ENCODE measurements at places on chromosomes 1 and 21. TPM values are rescaled to one million over a fixed set of nuclear protein-coding genes. Genes with fewer than 3 reads are reported as not detected.
A peak's percentile ranks its signal among the peaks of the same experiment; 100 is the strongest.

- no peak for DNase-seq
- H3K4me3 ChIP-seq = no peak overlapping the region
- H3K27ac ChIP-seq = no peak overlapping the region
- H3K4me1 ChIP-seq = no peaks in the 10 kb centered on the region
- peaks cover 8% of the 10 kb centered on the region for H3K36me3 ChIP-seq
These were observed 66.3 kb downstream of the RABGAP1L start for GRCh38 chr1:174225499-174226204.

DNA sequence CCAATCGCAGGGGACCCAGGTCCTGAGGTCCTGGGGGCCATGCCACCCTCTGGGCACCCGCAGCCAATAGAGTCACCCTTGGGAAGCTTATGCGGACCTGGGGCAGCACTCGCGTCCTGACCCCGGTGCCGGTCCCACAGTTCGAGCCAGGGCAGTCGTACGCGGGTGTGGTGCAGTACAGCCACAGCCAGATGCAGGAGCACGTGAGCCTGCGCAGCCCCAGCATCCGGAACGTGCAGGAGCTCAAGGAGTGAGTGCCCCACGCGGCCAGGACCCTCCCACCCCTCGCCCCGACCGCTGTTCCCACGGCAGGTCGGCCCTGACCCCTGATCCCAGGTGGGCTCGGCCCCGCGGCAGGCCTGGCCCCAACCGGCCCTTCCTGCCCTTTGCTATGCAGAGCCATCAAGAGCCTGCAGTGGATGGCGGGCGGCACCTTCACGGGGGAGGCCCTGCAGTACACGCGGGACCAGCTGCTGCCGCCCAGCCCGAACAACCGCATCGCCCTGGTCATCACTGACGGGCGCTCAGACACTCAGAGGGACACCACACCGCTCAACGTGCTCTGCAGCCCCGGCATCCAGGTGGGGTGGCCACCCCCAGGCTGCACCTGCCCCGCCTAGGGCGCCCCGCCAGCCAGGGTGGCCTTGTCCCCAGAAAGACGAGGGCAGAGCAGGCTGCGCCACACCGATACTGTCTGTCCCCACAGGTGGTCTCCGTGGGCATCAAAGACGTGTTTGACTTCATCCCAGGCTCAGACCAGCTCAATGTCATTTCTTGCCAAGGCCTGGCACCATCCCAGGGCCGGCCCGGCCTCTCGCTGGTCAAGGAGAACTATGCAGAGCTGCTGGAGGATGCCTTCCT is 20.5 kb downstream of the COL6A1 start:
- peaks cover 36% of the 10 kb centered on the region for H3K36me3 ChIP-seq
- no peak overlapping the region for H3K27ac ChIP-seq
- H3K27me3 ChIP-seq = no peaks in the 10 kb centered on the region
- DNase-seq = peak; percentile 45
- no peaks in the 10 kb centered on the region for H3K4me1 ChIP-seq
- no peak overlapping the region for H3K4me3 ChIP-seq

DNA sequence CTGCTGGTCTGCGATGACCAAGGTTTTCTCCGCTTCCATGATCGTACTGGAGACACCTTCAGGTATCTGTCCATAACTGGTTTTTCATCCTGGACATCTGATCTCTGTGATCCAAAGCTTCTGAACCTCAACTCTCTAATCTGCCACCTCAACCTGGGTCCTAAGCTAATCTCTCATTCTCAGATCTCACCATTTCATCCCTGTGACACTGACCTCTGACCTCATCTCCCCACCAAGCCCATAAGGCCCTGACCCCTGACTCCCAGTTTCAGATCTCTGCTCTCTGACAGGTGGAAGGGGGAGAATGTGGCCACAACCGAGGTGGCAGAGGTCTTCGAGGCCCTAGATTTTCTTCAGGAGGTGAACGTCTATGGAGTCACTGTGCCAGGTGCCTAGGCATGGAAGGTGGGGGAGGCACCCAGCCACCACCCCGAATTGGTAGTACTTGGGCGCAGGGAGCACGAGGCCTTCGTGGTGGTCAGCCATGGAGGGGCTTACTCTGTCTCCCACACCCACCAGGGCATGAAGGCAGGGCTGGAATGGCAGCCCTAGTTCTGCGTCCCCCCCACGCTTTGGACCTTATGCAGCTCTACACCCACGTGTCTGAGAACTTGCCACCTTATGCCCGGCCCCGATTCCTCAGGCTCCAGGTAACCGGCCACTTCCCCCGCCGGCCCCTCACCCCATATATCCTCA is 3.8 kb downstream of the SLC27A3 start:
- H3K36me3 ChIP-seq = peaks cover 6% of the 10 kb centered on the region
- H3K4me3 ChIP-seq = no peak overlapping the region
- DNase-seq = no peak
- H3K27me3 ChIP-seq = no peaks in the 10 kb centered on the region

GRCh38 chr1:27005648-27006496 is 6.8 kb downstream of the TENT5B start:
- H3K27ac ChIP-seq = peak overlapping the region; percentile 67
- peaks cover 9% of the 10 kb centered on the region for H3K36me3 ChIP-seq
- no peaks in the 10 kb centered on the region for H3K27me3 ChIP-seq

DNA sequence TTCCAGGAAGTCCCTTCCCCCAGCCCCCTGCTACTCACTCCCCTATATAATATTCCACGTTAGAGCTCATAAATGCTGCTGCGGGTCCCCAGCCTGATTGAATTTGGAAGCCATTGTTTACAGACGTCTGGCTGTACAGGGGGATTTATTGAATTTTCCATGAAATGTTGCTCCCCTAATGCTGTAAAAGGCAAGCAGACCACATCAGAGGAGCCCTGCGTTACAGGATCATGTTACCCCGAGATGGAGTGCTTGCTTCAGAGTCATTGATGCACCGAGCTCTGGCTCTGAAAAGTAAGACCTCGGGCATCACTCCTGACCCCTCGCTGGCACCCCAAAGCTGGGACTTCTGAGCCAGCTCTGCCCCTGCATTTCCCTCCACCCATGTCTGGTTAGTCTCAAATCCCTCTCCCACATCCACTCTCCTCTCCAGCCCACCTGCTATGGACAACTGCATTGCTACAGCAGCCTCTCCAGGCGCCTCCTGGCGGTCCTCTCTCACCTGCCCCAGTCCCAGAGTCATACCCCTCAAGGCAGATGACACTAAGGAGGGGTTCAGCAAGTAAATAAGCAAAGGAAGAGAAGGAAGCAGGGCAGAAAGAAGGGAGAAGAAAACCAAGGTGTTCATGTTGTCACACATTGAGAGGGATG is 127.8 kb downstream of the TMEM53 start:
- peaks cover 7% of the 10 kb centered on the region for H3K27me3 ChIP-seq
- DNase-seq = no peak
- H3K4me1 ChIP-seq = no peaks in the 10 kb centered on the region

DNA sequence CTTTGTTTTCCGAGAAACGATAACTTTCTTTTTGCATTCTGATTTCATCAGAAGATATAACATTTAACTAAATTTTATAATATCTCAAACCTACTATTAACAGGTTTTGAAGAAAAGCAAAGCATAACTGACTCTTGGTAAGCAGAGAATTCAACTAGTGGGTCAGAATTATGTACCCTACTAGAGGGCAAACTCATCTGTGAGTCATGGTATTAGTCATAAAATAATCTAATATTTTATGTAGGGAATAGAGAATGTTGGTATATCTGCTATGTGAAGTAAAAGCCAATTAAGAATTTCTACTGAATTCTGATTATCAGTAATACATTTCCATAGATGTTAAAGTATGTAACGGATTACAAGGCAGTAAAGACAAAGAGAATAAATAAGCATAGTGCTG is 56.8 kb downstream of the USP1 start:
- H3K4me3 ChIP-seq = no peak overlapping the region
- no peaks in the 10 kb centered on the region for H3K27me3 ChIP-seq
- no peak overlapping the region for H3K27ac ChIP-seq
- no peaks in the 10 kb centered on the region for H3K4me1 ChIP-seq
- no peak for DNase-seq

GRCh38 chr1:205199090-205199930 is 12.2 kb downstream of the DSTYK start:
- H3K27ac ChIP-seq = no peak overlapping the region
- DNase-seq = no peak
- no peak overlapping the region for H3K4me3 ChIP-seq
- no peaks in the 10 kb centered on the region for H3K27me3 ChIP-seq

DNA sequence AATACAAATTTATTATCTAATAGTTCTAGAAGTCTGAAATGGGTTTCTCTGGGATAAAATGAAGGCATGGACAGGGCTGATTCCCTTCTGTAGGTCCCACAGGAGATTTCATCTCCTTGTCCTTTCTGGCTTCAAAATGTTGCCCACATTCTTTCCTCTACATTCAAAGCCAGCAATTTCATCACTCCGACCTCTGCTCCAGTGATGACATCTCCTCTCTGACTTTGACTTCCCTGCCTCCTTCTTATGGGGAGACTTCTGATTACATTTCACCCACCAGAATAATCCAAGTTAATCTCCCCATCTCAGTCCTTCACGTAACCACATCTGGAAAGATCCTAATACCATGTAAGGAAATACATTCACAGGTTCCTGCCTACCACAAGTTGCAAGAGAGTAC is 358.0 kb upstream of the C1orf87 start:
- no peak overlapping the region for H3K4me3 ChIP-seq
- H3K4me1 ChIP-seq = no peaks in the 10 kb centered on the region
- H3K36me3 ChIP-seq = no peaks in the 10 kb centered on the region

DNA sequence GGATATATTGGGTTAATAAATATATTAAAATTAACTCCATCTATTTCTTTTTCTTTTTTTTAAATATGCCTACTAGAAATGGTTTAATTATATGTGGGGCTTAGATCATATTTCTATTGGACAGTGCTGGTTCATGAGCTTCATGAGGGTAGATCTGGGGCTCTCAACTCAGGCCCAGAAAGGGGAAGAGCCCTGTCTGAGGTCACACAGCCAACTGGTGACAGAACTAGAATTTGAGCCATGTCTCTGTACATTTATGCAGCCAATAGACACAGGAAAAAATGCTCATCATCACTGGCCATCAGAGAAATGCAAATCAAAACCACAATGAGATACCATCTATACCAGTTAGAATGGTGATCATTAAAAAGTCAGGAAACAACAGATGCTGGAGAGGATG is 5.1 kb upstream of the EPHB2 start:
- H3K27ac ChIP-seq = no peak overlapping the region
- DNase-seq = no peak
- peaks cover 10% of the 10 kb centered on the region for H3K4me1 ChIP-seq
- H3K4me3 ChIP-seq = no peak overlapping the region
- H3K36me3 ChIP-seq = no peaks in the 10 kb centered on the region

GRCh38 chr1:54949053-54949452 is 31.4 kb upstream of the TMEM61 start:
- no peaks in the 10 kb centered on the region for H3K27me3 ChIP-seq
- peaks cover 10% of the 10 kb centered on the region for H3K4me1 ChIP-seq
- no peaks in the 10 kb centered on the region for H3K36me3 ChIP-seq
- no peak overlapping the region for H3K27ac ChIP-seq
- DNase-seq = no peak
- no peak overlapping the region for H3K4me3 ChIP-seq

GRCh38 chr1:74522148-74522547 is 9.7 kb upstream of the LRRC53 start:
- DNase-seq = no peak
- no peak overlapping the region for H3K27ac ChIP-seq
- H3K4me1 ChIP-seq = no peaks in the 10 kb centered on the region
- H3K36me3 ChIP-seq = no peaks in the 10 kb centered on the region

- H3K27ac ChIP-seq = no peak overlapping the region
- H3K36me3 ChIP-seq = peaks cover 27% of the 10 kb centered on the region
- H3K4me1 ChIP-seq = no peaks in the 10 kb centered on the region
These were observed 85.2 kb downstream of the SDCCAG8 start for GRCh38 chr1:243341074-243341473.

DNA sequence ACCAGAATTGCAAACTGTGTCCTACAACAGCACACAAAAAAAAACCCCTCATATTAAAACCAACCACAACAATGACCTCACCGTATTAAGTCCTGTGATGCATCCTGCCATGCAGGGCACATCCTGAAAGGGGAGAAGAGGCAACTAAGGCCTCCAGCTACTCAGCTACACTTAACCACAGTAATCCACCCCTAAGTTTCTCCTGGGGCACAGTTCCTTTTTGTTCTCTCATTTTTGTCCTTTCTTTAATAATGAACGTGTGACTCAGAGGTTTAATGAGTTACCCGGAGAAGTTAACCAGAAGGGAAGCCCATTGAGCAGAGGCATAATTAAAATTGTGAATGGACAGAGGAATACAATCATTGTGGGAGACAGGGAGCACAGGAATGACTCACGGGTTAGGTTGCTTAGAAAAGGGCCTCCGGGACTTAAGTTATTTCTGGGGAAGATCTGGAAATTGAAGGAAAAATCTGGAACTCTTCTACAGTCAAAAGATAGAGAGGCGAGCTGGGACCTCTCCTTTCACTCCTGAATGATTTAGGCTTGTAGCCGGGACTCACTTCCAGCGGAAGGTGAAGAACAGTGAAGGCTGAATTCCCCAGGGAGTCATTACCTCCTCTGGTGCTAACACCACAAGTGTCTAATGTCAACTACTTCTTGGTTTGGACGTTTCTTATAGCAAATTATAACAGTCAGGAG is 36.9 kb upstream of the HIVEP3 start:
- no peak overlapping the region for H3K27ac ChIP-seq
- no peaks in the 10 kb centered on the region for H3K4me1 ChIP-seq
- DNase-seq = no peak
- no peak overlapping the region for H3K4me3 ChIP-seq
- H3K36me3 ChIP-seq = no peaks in the 10 kb centered on the region

GRCh38 chr1:164926107-164926506 is 367.1 kb downstream of the PBX1 start:
- no peaks in the 10 kb centered on the region for H3K36me3 ChIP-seq
- no peak overlapping the region for H3K27ac ChIP-seq
- DNase-seq = no peak
- H3K27me3 ChIP-seq = no peaks in the 10 kb centered on the region
- no peak overlapping the region for H3K4me3 ChIP-seq

DNA sequence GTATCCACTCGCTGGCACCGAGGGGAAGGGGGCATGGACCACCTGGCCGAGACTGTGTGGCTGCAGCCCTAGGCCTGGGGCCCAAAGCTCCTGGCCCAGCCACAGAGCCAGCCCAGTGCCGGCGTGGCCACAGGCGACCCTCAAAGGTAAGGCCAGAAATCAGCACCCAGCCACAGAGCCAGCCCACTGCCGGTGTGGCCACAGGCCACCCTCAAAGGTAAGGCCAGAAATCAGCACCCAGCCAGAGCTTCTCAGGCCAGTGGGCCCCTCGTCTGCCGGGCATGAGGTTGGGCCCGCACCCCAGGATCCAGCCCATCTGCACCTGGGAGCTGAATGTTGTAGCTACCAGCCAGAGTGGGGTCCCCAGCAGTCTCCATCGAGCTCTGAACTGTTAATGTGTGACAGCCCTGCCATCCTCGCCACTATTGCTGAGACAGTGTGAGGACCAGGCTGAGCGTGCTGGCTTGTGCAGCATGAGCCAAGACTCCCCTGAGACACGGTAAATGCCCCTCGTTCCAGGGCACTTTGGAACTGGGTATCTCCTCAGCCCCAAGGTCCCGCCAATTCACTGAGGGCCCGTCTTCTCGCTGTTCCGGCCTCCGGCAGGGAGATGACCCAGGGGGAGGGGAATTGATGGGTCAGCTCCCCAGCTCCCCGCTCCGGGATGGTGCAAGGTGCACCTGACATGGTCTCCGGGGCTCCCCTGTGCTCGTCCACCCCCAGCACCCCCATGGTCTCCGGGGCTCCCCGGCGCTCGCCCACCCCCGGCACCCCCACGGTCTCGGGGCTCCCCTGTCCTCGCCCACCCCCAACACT is 4.7 kb upstream of the FTCD start:
- no peak overlapping the region for H3K27ac ChIP-seq
- H3K27me3 ChIP-seq = no peaks in the 10 kb centered on the region

The KCNA2 gene
- 0.77 TPM for total RNA-seq

The PDE9A gene
- 12.8 TPM for total RNA-seq

The S100A4 gene
- 600 TPM for total RNA-seq

The PCBP3 gene
- total RNA-seq = 4.5 TPM

The TFAP2E gene
- 2.2 TPM for total RNA-seq

The CHRM3 gene
- 6.0 TPM for total RNA-seq

The C4BPA gene
- 65.2 TPM for total RNA-seq

The SPRR5 gene
- not detected for total RNA-seq

The SH2D2A gene
- 3.5 TPM for total RNA-seq

Measured in lower lobe of right lung (tissue), 2 donors.